Activated naive CD8-positive, alpha-beta T cell treated with anti-CD3 and anti-CD28 coated beads, Interleukin-2, amount 10 ng/mL, durations not matched to agents 7 days and 5 days (primary cell): ENCODE measurements at places on chromosomes 11 and 22. TPM values are rescaled to one million over a fixed set of nuclear protein-coding genes. Genes with fewer than 3 reads are reported as not detected.

MS4A14 gene
- not detected for total RNA-seq

FGF19 gene
- total RNA-seq, result not detected

SLN gene
- total RNA-seq, result not detected

C1QTNF5 gene
- total RNA-seq, result not detected

PLAAT2 gene
- total RNA-seq, result 0.58 TPM

MOV10L1 gene
- total RNA-seq, result not detected

NELL1 gene
- total RNA-seq, result not detected

OR10G6 gene
- not detected for total RNA-seq

BACE1 gene
- total RNA-seq, result 2.6 TPM

ANGPTL5 gene
- not detected for total RNA-seq

PHF21A gene
- 49.0 TPM for total RNA-seq

GGT1 gene
- total RNA-seq, result 25.4 TPM

OAF gene
- 2.4 TPM for total RNA-seq

DRD2 gene
- not detected for total RNA-seq

SSRP1 gene
- total RNA-seq, result 130 TPM

GRK2 gene
- total RNA-seq, result 325 TPM

APOL5 gene
- total RNA-seq, result not detected

VSIG2 gene
- 0.34 TPM for total RNA-seq

OR56A5 gene
- total RNA-seq, result not detected

RTCB gene
- 53.0 TPM for total RNA-seq

GLB1L2 gene
- 1.6 TPM for total RNA-seq

ST14 gene
- 0.51 TPM for total RNA-seq

SCUBE2 gene
- total RNA-seq, result not detected

DMC1 gene
- 13.2 TPM for total RNA-seq

KDM4D gene
- 1.7 TPM for total RNA-seq

DAGLA gene
- total RNA-seq, result 0.08 TPM

OR4C16 gene
- total RNA-seq, result not detected

ELMOD1 gene
- not detected for total RNA-seq

LYVE1 gene
- total RNA-seq, result not detected
